Stimulated activated CD4-positive, alpha-beta T cell treated with anti-CD3 and anti-CD28 coated beads, Interleukin-1b, Interleukin-23, amount 100 ng/mL, for 24 hours (primary cell): ENCODE measurements at places on chromosomes 2 and 18.

DNA sequence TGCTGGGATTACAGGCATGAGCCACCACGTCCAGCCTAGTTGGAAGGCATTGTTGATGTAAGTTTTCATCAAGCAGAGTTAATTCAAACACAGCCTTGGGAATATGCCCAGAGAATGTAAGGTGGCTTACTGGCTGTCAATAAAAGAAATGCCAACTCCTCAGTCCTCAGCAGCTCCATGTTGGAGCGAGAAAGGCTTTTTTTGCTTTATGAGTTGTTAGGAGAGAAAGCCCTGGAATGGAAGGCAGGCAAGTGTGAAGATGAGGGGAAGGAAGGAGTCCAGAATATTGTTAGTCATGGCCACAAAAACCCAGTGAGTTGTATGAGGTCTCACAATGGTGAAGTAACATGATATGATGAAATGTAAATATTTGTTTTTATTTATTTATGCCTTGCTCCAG lies 57.1 kb downstream of the MAP4K4 start:
- no peak for DNase-seq

GRCh38 chr2:54669677-54670484 lies 53.6 kb upstream of the EML6 start:
- DNase-seq: no peak

DNA sequence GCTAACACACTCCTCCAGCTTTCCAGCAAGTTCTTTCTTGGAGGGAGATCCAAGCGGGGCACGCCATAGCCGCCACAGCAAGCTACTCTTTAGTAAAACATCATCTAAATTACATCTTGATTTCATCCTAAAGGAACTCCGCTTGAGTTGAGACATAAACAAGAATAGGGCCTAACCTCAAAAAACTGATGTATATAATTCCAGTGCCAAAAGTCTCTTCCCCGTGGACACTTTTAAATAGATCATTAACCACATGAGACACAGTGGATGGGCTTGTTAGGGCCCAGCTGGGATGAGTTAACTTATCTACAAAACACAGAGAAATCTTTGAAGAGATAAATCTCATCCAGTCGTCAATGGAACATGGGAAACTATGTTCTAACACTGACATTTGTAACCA lies 20.8 kb upstream of the MLPH start:
- DNase-seq: no peak

GRCh38 chr2:30706534-30707303 lies 100.5 kb downstream of the CAPN13 start:
- peak; percentile 61 for DNase-seq

DNA sequence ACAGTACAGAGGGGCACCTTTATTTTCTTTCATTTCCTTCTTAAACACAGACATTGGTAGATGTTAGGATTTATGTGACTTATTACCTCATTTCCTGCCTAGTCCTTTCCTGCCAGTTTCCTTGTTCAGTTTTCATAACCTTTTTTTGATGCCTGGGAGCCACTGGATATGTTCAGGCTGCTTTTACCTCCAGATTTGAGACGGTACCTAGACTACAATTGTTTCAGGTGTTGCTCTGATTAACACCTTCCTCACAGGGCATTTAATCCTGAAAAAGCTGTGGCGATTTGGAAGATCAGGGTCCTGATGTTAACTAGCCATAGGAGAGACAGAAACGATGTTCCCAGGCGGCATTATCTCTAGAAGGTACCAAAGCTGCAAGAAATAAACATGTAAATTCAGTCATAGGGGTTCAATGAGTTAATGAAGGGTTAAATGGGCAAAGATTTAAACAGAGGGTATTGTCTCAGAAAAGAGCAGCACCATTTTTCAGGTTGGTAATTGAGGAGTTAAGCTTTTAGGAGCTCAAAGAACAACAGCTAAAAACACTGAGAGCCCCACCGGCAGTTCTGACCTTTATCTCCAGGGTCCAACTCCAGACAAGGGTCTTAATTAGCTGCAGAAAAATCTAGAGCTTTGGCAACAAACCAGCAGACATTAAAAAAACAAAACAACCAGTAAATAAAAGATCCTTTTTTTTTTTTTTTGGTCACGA lies 93.3 kb downstream of the HRH4 start:
- DNase-seq: no peak
